ENCODE measurements at places on chromosomes 1 and 21. TPM values are rescaled to one million over a fixed set of nuclear protein-coding genes. Genes with fewer than 3 reads are reported as not detected.

DNA sequence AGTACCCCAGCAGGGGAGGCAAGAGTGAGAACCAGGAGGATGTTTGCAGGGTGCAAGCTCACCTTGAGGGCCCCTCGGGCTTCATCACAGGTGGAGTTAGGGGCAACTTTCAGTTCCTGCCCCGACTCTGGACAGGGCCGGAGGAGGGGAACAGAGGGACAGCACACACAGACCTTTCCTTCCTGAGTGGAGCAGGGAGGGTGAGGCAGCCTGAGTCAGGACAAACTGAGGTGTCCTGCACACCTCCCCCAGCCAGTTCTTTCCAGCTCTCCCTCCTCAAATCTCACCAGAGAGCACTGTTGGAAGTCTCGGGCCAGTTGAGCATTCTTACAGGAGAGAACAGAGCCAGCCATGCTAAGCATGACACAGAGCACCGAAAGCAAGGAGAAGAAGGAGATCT is 1.5 kb downstream of the ENTREP3 start:
- H3K36me3 ChIP-seq: peaks cover 33% of the 10 kb centered on the region
- no peaks in the 10 kb centered on the region for H3K27me3 ChIP-seq
- no peak overlapping the region for H3K27ac ChIP-seq
- peak overlapping the region; percentile 71 for H3K4me3 ChIP-seq
- no peaks in the 10 kb centered on the region for H3K4me1 ChIP-seq

- DNase-seq: peak; percentile 84
- H3K4me3 ChIP-seq: peak overlapping the region; percentile 90
- H3K4me1 ChIP-seq: no peaks in the 10 kb centered on the region
- H3K27me3 ChIP-seq: no peaks in the 10 kb centered on the region
These were observed 510 bp downstream of the DENND4B start for GRCh38 chr1:153945795-153946621.

DNA sequence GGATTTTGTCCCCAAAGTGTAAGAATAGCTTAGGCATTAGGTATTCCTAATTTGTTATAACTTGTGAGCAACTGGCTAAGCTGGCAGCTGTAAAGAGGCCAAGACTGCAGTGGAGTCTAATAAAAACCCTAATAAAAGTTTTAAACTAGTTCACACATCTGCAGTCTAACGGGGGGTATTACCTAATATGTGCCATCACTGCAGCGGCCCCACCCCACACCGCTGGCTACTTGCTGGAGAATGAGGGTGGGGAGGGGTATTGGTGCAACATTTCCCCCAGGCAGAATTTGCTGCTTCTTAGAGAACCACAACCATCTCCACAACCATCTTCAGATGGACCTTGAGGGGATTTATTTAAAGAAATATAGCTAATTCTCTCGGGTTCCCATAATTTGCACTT is 135.0 kb downstream of the ZC3H11B start:
- no peak overlapping the region for H3K27ac ChIP-seq
- H3K4me1 ChIP-seq: no peaks in the 10 kb centered on the region
- no peaks in the 10 kb centered on the region for H3K27me3 ChIP-seq

Gene TSPAN1
- 22.7 TPM for polyA plus RNA-seq

Gene CD55
- 24.8 TPM for polyA plus RNA-seq

GRCh38 chr21:32448803-32449594 is 36.5 kb downstream of the EVA1C start:
- no peak overlapping the region for H3K4me3 ChIP-seq
- no peaks in the 10 kb centered on the region for H3K36me3 ChIP-seq
- H3K27ac ChIP-seq: no peak overlapping the region

Gene HES2
- 1.1 TPM for polyA plus RNA-seq

DNA sequence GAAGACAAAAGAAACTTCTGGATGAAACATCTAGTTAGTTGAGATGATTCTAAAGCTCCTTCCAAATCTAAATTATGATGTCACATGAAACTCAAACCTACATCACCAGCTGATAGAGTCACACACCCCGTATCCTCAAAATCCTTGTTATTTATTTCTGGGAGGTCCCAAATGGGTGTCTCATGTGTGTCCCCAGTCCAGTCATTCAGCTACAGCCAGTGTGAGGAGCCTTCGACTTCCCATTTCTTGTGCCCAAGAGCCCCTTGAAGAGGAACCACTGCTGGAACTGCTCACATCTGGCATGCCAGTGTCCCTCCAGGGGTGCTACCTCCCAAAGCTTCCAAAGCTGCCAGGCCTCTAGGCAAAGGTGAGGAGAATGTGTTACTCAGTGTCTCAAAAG is 32.5 kb upstream of the KCNA3 start:
- H3K36me3 ChIP-seq: no peaks in the 10 kb centered on the region
- DNase-seq: no peak
- H3K4me3 ChIP-seq: no peak overlapping the region

DNA sequence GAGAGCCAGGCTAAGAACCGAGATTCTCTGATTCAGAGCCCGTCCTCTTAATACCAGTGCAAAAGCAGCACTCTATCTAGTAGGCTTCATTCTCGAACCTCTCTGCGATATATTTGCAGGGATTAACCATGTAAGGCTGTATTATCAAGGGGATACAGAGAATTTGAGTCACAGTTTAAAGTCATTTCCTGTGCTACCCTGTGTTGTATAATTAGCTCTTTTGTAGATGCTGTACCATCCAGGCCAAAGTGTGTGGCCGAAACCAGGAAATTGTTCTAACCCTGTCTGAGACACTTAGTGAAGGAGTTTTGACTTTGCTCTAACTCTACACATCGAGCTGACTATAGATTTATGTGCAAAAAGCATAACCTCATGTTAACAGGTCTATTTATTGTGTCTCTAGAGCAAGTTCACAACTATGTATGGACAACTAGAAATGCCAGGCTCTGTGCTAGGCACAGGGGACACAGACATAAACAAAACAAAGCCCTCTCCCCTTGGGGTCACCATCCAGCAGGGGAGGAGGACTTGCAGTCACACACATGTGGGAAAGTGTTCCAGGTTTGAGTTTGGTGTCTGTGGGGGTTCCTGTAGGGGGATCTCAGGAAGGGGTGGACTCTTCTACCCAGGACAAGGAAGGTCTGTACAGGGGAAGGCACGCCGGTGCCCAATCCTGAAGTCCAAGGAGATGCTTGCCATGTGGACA is 182.2 kb downstream of the DHRS3 start:
- peak; percentile 41 for DNase-seq
- peaks cover 19% of the 10 kb centered on the region for H3K4me1 ChIP-seq
- H3K27me3 ChIP-seq: no peaks in the 10 kb centered on the region

Gene ZNF684
- 2.2 TPM for polyA plus RNA-seq

GRCh38 chr1:203681739-203682138 is 55.1 kb downstream of the ATP2B4 start:
- H3K27me3 ChIP-seq: no peaks in the 10 kb centered on the region
- no peak overlapping the region for H3K4me3 ChIP-seq
- H3K27ac ChIP-seq: no peak overlapping the region
- H3K4me1 ChIP-seq: peaks cover 4% of the 10 kb centered on the region
- peaks cover 2% of the 10 kb centered on the region for H3K36me3 ChIP-seq

DNA sequence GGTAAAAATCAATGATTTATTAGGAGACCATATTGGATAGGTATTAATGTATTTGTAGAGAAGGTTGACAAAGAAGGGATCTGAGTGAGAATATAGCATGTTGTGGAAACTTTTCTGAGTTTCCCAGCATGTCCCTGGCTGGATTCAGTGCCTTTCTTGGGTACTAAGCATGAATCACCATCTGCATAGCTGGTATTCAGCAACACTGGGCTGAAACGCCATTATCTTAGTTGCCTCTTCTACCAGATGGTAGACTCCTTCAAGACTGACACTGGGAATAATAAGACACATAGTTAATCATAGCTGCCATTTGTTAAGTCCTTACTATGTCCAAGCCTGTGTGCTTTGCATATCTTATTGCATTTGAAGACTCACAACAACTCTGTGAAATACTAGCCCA is 45.5 kb downstream of the ATP5PF start:
- H3K27ac ChIP-seq: no peak overlapping the region
- no peak for DNase-seq
- H3K4me3 ChIP-seq: no peak overlapping the region
- H3K36me3 ChIP-seq: peaks cover 2% of the 10 kb centered on the region
- no peaks in the 10 kb centered on the region for H3K4me1 ChIP-seq

DNA sequence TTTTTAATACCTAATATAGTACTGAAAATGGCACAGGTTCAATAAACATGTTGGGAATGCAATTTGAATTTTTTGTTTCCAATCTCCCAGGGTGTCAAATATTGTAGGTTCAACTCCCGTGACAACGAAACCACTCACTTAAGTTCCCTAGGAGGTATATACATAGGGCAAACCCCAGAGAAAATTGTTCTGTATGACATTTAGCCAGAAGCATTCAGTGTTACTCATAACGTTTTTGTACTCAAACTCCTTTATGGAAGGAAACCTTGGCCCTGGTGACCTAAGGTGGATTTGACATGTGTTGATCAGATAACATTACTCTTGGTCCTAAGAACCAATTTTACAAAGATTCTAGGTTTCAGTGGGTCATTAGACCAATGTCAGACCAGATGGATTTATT is 110.6 kb downstream of the USP25 start:
- H3K36me3 ChIP-seq: peaks cover 11% of the 10 kb centered on the region
- H3K27me3 ChIP-seq: no peaks in the 10 kb centered on the region
- no peak for DNase-seq
- no peaks in the 10 kb centered on the region for H3K4me1 ChIP-seq
- no peak overlapping the region for H3K27ac ChIP-seq

Gene DTL
- 8.9 TPM for polyA plus RNA-seq

- no peaks in the 10 kb centered on the region for H3K36me3 ChIP-seq
- no peak for DNase-seq
- H3K4me1 ChIP-seq: peaks cover 4% of the 10 kb centered on the region
- no peak overlapping the region for H3K27ac ChIP-seq
- H3K4me3 ChIP-seq: no peak overlapping the region
These were observed 180.3 kb upstream of the ATP1B1 start for GRCh38 chr1:168926236-168926635.

GRCh38 chr1:58879464-58879863 is 95.6 kb upstream of the JUN start:
- H3K27me3 ChIP-seq: no peaks in the 10 kb centered on the region
- no peak overlapping the region for H3K27ac ChIP-seq
- no peak overlapping the region for H3K4me3 ChIP-seq
- H3K4me1 ChIP-seq: peaks cover 54% of the 10 kb centered on the region
- DNase-seq: no peak

Gene CDK18
- polyA plus RNA-seq: 62.4 TPM

Gene CHODL
- polyA plus RNA-seq: not detected

- no peak for DNase-seq
- H3K36me3 ChIP-seq: no peaks in the 10 kb centered on the region
- H3K27ac ChIP-seq: no peak overlapping the region
- no peaks in the 10 kb centered on the region for H3K27me3 ChIP-seq
- no peaks in the 10 kb centered on the region for H3K4me1 ChIP-seq
- no peak overlapping the region for H3K4me3 ChIP-seq
These were observed 29.3 kb downstream of the PDE9A start for GRCh38 chr21:42682661-42683210.

DNA sequence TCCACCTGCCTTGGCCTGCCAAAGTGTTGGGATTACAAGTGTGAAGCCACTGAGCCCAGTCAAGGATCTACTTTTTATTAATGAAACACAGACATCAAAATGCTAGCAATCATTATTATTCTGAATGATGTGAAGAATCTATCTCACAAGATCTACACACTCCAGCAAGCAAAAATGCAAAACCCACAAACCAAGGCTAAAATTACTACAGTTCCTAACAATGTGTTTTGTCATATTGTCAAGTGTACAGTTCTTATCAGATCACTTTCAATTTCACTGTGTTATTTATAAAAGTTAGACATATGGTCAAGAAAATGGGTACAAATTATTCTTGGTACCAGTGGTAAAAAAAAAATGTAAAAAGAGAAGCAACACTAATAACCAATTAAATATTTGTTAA is 61.3 kb upstream of the SDC3 start:
- H3K4me1 ChIP-seq: peaks cover 5% of the 10 kb centered on the region
- H3K27ac ChIP-seq: no peak overlapping the region
- H3K36me3 ChIP-seq: peaks cover 42% of the 10 kb centered on the region
- no peak overlapping the region for H3K4me3 ChIP-seq
- DNase-seq: no peak

DNA sequence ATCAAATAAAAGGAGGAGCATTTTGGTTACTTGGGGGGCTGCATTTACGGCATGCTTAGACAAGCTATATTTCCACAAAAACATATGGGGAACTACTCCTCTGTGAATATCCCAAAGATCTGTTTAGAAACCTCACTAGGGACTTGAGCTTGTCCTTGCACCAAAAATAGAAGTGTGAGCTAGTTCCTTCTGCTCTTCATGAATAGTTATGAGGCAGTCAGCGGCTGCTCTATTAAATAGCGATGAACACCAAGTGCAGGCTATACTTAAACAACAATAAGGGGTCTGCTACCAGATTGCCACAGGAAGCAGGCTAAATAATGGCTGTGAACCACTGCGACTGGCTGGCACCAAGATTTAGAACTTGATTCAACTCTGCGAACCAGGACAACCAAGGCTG is 190.1 kb downstream of the PCP4 start:
- H3K4me1 ChIP-seq: no peaks in the 10 kb centered on the region
- no peak for DNase-seq
- H3K36me3 ChIP-seq: no peaks in the 10 kb centered on the region
- H3K27ac ChIP-seq: no peak overlapping the region
- no peak overlapping the region for H3K4me3 ChIP-seq

- no peak for DNase-seq
- H3K36me3 ChIP-seq: no peaks in the 10 kb centered on the region
- H3K27ac ChIP-seq: no peak overlapping the region
- H3K4me3 ChIP-seq: no peak overlapping the region
These were observed 7.4 kb downstream of the CFAP74 start for GRCh38 chr1:1996207-1996651.

- peak; percentile 69 for DNase-seq
- H3K27ac ChIP-seq: no peak overlapping the region
- H3K4me1 ChIP-seq: peaks cover 11% of the 10 kb centered on the region
- no peak overlapping the region for H3K4me3 ChIP-seq
These were observed 8.0 kb upstream of the NAV1 start for GRCh38 chr1:201530741-201531531.

DNA sequence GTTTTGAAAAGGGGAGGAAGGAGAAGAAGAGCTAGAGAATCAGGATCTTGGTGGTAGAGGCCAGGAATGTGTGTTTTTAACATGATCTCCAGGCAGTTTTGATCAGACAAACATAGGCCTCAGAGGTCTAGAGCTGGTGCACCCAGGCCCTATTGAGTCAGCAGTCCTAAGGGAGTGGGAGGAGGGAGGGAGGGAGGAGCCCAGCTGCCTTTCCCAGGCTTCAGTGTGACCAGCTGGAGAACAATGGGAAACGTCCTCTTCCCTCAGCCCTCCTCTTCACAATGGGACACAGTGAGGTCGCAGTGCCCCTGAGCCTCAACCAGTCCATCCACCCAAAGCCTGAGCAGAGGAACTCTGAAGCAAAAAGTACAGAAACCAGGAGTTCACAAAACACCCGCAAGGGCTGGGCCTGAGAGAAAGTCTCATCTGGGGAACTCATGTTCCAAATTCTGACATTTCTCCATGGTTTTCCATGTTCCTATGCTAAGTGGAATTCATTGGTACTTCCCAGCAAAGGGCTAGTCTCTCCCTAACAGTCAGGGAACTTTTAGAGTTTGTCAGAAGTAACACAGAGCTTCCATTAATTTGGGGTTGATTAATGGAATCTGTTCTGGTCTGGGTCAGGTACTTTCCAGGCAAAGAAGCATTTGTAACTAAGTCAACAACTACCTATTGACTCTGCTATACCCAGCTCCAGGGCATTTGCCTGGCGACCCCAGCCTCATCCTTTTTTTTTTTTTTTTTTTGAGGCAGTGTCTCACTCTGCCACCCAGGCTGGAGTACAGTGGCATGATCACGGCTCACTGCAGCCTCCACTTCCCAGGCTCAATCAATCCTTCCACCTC is 37.5 kb downstream of the ELAPOR1 start:
- H3K27ac ChIP-seq: peak overlapping the region; percentile 53
- peaks cover 2% of the 10 kb centered on the region for H3K4me1 ChIP-seq
- H3K4me3 ChIP-seq: no peak overlapping the region

GRCh38 chr1:225191199-225191753 is 236.6 kb downstream of the LBR start:
- H3K27ac ChIP-seq: no peak overlapping the region
- DNase-seq: no peak
- H3K4me1 ChIP-seq: no peaks in the 10 kb centered on the region
- H3K4me3 ChIP-seq: no peak overlapping the region
